ENCODE measurements at places on chromosomes 12 and 14. TPM values are rescaled to one million over a fixed set of nuclear protein-coding genes. Genes with fewer than 3 reads are reported as not detected.

DNA sequence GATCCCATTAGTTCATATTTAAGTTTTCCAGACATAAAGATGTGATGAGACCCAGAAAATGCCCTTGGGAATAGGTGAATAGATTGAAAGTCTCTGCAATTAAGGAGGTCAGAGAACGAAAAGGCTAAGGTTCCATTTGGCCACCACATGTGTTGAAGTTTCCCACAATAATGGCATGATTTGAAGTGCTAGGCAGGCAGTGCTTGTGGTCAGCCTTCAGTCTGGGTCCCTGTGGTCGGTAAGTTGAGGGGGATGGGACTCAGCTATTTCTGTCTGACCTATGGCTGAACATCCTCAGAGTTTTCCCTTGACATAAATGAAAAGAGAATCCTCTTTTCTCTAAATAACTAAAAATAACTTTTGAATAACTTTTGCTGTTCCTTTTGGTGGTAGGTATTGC is 92.4 kb downstream of the PELI2 start:
- DNase-seq: no peak

DNA sequence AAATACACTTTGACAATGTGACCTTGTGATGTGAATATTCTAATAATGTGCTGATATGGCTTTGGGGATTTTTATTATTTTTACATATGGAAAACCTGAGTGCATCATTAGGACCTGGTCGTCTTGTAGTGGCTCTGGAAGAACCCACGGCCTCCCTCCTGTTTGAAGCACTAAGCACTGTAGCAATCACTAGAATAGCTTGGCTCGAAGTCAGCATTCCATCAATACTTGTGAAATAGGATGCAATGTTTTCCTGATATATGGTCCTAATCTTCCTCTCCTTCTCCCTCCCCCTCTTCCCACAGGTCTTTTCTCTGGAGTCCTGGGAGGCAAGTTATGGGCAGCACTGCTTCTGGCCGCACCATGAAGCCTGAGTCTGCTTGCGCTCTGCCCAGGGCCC is 71.9 kb downstream of the NRXN3 start:
- no peak for DNase-seq

Gene GIT2
- 26.8 TPM for total RNA-seq

- no peak for DNase-seq
These were observed 39.5 kb downstream of the FRMD6 start for GRCh38 chr14:51691176-51691575.

Gene FGF6
- total RNA-seq: not detected

Gene PLEKHD1
- 0.05 TPM for total RNA-seq

GRCh38 chr12:64882687-64883086 is 58.2 kb downstream of the TBC1D30 start:
- DNase-seq: no peak

Gene SAMD4A
- 5.6 TPM for total RNA-seq

Gene TMEM132C
- 0.42 TPM for total RNA-seq

DNA sequence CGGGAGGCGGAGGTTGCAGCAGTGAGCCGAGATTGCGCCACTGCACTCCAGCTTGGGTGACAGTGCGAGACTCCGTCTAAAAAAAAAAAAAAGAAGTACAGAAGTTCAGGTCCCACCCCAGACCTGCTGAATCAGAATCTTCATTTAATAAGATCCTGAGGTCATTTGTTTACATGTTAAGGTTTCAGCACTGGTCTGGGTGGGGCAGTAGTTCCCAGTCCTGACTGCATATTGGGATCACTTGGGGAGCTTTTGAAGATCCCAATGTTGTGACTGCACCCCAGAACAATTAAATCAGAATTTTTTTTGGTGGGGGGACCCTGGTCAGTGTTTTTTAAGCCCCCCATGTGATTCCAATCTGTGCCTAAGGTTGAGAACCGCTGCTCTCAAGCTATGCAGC is 11.7 kb upstream of the COL2A1 start:
- DNase-seq: no peak

GRCh38 chr14:61130512-61131260 is 149.6 kb downstream of the SLC38A6 start:
- DNase-seq: no peak

GRCh38 chr12:114841557-114842251 is 157.7 kb upstream of the TBX3 start:
- DNase-seq: no peak

Gene PRH2
- not detected for total RNA-seq

GRCh38 chr12:62761658-62762057 is 173.3 kb downstream of the PPM1H start:
- DNase-seq: no peak

DNA sequence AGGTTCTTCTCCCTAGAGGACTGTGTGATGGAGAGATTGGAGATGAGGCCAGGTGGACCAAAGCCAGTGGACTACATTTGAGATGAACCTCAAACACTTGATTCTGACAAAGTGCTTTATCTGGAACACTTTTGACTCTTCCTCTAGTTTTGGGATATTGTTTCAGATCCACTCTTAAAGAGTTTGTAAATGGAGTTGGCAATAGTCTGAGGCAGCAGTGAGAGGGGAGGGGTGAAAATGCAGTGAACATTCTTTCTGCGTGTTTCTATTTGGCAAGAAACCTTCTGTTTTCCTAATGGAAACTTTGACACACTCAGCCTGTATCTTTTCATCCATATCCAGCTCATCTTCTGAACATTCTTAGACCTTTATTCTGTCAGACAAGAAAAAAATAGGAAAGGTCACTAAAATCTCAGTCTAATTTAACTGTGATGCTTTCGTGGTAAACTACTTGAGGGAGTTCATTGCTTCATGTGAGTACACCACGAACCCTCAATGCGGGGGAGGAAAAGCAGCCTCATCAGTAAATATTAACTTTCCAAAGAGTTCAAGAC is 57.4 kb upstream of the KCNJ8 start:
- DNase-seq: no peak

DNA sequence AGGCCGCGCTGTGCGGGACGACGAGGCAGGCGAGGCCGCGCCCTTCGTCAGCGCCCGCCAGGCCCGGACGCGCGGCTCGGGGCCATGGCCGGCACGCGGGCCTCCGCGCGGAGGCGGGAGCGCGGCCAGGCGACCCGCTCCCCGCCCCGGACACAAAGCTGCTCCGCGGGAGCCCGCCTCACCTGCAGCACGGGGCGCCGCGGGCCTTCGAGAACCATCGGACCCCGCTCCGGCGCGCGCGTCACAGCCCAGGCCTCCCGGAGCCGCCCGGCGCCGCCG is 342 bp downstream of the DICER1 start:
- DNase-seq: no peak

DNA sequence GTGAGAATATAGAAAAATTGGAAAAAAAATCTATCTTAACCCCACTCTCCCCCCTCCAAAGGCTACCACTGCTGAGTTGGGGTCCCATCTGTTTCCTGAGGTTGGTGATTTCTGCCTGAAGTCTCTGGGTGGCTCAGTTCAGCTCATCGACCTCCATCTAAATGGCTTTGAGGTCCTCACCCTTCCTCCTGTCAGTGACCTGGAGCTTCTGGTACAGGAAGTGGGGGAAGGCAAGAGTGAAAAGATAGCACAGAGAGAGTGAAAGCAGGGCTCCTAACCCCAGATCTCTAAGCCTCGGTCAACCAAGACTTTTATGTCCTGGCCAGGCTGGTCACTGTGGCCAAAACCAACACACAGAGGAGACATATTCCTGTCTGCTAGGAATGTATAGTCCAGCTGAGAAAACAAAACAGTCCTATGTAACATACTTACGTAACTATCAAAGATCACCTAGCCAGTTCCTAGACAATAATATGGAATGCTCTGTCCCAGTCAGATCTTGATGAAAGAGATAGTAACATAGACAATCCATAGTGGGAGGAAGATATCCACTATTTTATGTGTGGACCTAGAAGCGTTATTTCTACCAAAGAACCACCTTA is 12.3 kb upstream of the KRT73 start:
- DNase-seq: no peak

DNA sequence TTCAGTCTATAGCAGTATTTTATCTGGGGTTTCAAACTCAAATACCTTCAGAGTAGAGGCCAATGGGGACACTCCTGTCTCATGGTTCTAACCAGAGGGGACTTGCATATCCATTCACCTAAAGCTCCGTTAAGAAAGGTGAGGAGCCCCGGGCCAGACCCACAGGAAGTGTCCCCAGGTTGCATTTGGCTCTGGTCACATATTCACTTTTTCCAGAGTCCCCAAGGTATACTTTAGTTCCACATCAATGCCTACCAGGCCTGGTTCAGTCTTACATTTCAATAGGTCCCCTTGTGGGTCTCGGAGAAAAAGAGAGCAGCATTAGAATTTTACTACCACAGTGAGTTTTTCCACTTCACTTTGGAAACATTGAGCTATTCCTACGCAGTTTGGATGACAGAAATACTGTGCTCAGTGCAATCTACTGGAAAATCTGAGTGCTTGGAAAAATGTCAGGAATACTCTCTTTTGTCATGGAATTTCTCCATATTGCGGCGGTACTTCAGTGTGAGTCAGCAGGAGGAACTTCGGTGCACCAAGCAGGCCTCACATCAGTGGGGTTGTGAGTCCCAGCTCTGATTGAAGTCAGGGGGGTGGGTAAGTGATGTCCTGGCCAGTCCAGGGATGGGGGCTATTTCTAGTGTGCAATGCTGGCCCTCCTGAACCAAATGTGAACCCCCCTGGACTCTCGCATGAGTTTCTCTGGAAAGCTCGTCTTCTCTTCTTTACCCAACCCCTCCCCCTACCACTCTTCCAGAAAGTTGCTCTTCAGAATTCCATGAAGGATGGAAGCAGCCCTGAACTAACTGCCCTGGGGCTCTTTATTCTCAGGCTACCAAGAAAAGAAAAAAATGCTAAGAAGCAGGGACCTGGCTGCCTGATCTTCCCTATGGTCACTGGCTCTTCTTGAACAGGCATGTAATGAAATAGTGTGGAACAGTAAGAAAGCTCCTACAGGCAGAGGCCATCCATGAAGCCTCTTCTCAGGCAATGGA is 184.7 kb downstream of the PRKCH start:
- no peak for DNase-seq

GRCh38 chr12:6226002-6226678 is 25.9 kb downstream of the CD9 start:
- DNase-seq: peak; percentile 68

GRCh38 chr12:3034067-3034750 is 43.0 kb upstream of the TSPAN9 start:
- peak; percentile 44 for DNase-seq

DNA sequence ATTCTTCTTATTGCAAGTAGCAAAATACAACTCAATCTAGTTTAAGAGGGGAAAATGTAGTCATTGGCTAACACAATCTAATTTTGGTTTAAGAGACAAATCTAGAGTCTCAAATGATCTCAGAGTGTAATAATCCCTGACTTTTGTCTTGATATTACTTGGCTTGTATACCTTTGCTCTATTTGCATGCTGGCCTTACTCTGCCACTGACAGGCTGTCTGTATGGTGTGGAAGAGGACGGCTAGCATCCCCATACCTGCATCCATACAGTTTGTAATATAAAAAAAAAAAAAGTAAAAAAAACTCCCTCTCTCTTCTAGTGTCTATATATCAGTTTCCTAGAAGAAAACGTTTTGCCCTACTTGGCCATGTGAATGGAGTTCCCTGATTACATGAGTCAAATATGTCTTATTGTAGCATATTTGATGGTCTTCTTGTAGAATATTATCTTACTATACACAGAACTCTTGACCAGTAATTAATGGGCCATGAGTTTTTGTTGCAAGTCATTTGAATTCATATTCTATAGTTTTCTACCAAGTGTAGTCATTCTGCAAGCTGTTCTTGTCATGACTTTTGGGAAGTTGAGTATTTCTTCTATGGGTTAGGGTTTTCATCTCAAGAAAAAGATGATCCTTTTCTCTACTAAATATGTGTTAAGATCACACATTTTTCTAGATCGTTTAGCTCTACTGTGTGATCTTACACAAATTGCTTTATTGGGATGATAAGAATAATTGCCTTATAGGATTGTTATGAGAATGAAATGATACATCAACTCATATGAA is 8.2 kb downstream of the HIF1A start:
- no peak for DNase-seq

GRCh38 chr14:24870949-24871701 is 178.8 kb downstream of the STXBP6 start:
- DNase-seq: no peak

Gene SLCO1B1
- not detected for total RNA-seq

DNA sequence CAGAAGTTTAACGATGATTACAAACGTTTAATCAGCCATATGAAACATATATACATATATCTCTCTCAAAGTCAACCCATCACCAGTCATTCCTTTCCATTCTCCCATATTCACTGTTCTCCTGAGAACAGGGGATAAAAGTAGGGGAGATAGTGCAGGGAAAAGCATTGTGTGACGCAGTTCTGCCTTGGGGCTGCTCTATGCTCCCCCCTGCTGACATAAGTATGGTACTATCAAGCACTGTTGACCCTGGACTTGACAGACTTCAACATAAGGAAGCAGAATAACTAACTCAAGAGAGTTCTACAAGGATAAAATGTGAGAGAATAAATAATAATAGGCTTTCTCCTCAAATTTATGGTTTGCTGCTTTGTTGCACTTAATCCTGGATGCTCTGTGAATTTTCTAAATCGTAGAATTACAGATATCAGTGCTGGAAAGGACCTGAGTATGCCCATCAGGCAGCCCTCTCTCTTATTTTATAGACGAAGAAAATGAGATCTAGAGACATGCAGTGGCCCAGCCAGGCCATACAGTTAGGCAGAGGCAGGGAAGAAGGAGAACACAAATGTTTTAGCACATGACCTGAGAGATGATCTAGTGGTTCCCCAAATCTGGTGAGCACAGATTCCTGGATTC is 87.2 kb downstream of the SCN8A start:
- DNase-seq: peak; percentile 61

- no peak for DNase-seq
These were observed 26.2 kb upstream of the TCL1B start for GRCh38 chr14:95659990-95660385.

GRCh38 chr12:72464471-72464870 is 192.3 kb downstream of the TRHDE start:
- DNase-seq: no peak

Gene TNFAIP2
- 26.9 TPM for total RNA-seq

Gene SDSL
- 14.2 TPM for total RNA-seq

DNA sequence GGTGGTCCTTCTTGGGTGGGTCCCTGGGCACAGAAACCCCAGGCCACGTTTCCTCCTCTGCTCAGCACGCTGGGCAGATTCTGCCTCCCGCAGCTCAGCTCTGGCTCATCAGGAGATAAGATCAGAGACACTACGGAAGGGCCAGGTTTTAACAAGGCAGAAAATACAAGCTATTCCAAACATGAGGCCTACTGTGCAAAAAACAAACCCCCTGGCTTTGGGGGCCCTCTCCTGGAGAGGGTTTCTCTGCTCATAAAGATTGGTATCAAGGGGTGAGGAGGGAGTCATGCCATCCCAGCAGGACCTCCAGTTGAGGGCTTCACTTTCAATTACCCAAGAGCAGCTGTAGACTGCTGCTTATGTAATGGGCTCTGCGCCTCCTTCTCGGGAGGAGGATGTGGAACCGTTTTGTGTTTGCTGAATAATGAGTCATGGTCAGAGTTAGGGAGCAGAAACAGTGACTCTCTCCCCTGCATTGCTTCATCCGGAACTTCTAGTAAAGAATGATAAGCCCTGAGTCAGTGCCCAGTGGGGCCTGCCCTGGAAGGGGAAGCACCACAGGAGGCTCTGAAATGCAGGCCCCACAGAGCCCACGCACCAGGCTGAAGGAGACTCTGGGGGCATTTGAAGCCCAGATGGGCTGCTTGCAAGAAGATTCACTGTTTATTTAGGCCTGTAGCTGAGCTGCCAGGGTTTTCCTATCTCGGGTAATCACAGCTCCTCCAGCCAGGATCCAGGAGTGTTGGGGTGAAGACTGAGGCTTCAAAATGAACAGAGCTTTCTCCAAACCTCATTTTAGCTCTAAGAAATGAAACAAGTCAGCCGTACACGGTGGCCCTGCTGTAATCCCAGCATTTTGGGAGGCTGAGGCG is 79.3 kb downstream of the SSPN start:
- DNase-seq: peak; percentile 83

GRCh38 chr12:85951823-85952222 is 77.7 kb downstream of the NTS start:
- DNase-seq: no peak

Gene OR11H6
- total RNA-seq: not detected

All from colonic mucosa (tissue), 4 donors.